ENCODE measurements at places on chromosomes 12 and 14.
A peak's percentile ranks its signal among the peaks of the same experiment; 100 is the strongest.

DNA sequence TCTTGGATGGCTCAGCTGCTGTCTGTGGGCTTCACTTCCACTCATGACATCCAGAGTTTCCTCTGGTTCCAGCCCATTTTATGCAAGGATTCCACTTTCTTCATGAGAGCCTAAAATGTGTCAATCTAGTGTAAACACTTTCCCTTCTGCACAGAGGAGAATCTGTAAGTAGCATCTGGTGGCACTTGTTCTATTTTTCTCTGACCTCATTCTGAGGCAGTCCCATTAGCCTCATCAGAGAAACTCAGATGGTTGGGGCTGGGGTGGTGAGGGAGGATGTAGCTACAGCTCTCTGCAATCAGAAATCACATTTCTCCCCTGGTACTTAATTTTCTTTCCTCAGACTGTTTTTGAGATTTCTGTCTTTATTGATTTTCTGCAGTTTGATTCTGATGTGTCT, 81.6 kb downstream of the PRMT8 start:
- DNase-seq, result no peak

DNA sequence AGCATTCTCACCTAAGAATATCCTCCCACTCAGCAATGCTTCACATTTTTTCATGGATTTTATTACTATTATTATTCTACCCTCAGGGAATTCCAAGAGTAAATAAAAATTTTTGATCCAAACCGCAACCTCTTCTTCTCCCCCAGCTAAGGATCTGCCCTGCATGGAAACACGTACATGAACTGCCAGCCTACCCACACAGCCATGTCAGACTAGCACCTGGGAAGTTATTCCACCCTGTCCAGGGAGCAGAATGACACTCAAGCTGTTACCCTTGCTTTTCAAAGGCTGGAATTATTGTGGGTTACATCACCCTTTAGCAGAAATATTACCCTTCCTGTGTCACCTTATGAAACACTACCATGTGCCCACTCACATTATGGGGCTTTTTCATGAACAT, 227.3 kb upstream of the USP15 start:
- DNase-seq, result no peak

DNA sequence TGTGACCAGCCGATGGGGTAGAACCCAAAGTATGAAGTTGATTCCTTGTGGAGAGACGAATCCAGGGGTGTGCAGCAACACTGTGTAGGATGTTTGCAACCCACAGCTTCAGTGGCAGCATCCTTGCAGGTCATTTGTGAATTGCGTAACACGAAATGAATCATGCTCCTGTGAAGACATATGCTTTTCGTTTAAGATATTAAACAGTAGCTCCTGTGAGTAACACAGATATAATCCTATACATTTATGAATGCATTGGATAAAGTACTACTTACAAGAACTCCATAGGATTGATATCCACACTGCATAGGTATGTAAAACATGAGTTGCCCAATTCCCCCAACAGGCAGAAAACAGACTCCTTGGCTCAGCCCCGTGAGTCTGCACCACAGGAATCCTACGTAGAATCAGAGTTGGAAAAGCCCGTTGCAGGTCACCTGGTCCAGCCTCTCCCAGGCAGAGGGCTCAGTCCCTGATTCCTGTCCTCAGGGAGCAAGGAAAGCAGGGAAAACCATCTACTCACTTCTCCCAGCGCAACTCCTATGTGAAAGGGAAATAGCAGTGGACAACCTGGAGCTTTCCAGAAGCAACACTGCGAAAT, 75.8 kb downstream of the GPATCH2L start:
- DNase-seq, result peak; percentile 15

GRCh38 chr12:66131067-66131688, 628 bp upstream of the LLPH start:
- no peak for DNase-seq

DNA sequence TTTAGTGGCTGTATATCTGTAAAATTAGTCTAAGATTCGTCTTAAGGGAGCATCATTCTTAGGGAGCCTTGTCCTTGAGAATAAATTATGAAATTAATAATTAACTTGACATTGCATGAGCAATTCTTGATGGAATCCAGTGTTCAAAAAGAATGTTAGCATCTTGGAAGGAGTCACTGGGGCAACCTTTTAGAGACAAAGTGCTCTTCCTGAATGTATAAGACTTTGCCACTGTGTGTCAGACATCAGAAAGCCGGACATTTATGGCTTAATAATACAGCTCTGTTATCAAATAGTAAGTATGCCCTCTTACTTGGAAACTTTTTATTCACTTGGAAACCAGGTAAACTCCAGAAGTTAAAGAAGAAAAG, 83.3 kb downstream of the CCER1 start:
- no peak for DNase-seq

DNA sequence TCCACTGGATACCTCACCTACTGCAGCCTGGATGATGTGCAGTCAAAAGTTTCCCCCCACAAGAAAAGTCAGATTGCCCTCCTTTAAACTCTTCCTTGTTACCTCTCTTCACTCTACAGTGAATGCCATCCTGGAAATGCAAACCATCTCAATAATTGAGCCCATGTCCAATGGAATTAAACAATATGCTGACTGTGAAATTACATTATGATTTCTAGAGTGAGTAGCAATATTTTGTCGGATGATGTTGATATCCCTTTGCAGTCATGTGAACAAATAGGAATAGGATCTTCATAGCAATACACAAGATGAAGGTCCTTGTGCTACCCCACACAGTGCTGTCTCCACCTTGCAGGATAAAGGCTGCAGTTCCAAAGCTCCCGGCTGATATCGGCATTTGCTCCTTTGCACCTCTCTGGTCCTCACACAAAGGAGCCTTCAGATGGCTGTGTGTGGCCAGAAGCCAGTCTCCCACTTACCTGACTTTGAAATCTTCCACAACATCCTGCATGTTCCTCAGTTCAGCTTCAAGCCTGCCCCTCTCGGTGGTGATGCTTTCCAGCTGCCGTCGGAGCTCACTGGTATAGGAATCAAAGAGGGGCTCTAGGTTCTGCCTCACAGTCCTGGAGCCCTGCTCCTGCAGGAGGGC, 1.5 kb downstream of the KRT75 start:
- no peak for DNase-seq

GRCh38 chr12:88328090-88328489, 186.0 kb downstream of the TMTC3 start:
- no peak for DNase-seq

Measured in stromal cell of bone marrow (primary cell).